ENCODE measurements at places on chromosomes 5 and 9.

- DNase-seq, result no peak
Observed at GRCh38 chr5:110043025-110043424, 353.3 kb downstream of the MAN2A1 start.

GRCh38 chr5:60598424-60598823 lies 101.5 kb downstream of the DEPDC1B start:
- no peak for DNase-seq

- DNase-seq, result no peak
Observed at GRCh38 chr5:40958811-40959210, 49.5 kb downstream of the C7 start.

- no peak for DNase-seq
Observed at GRCh38 chr5:1118231-1118698, 6.4 kb upstream of the SLC12A7 start.

GRCh38 chr5:125011947-125012346 lies 265.5 kb upstream of the ZNF608 start:
- no peak for DNase-seq

All from CD4-positive, alpha-beta T cell (primary cell).